GM12892 (cell line): ENCODE measurements at places on chromosomes 6 and 20.

GRCh38 chr6:137810554-137811120, 56.4 kb upstream of the TNFAIP3 start:
- DNase-seq = no peak

DNA sequence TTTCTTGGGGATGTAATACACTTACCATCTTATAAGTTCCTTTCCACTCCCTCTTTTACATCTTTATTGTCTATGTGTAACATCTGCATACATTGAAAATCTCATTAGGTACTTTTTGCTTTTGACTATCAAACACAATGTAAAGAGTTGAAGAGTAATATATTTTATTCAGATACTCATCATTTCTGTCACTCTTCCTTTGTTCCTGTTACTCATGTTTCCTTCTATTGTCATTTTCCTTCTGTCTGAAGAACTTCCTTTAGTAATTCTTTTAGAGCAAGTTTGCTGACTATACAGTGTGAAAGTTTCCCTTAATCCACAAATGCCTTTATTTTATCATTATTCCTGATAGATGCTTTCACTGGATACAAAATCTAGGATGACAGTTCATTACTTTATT, 339.8 kb downstream of the SOX4 start:
- no peak for DNase-seq

GRCh38 chr20:36854348-36855240, 21.3 kb upstream of the TLDC2 start:
- DNase-seq = no peak

- DNase-seq = no peak
Observed at GRCh38 chr20:50337521-50338466, 147.2 kb downstream of the CEBPB start.

- DNase-seq = no peak
Observed at GRCh38 chr6:125511809-125512396, 210.1 kb upstream of the HDDC2 start.

- DNase-seq = no peak
Observed at GRCh38 chr20:25039697-25040437, 18.1 kb downstream of the ACSS1 start.

- DNase-seq = no peak
Observed at GRCh38 chr20:9838378-9839295, at the start of gene PAK5. PAK5 (minus strand) TSS chr20:9839076; CDS start chr20:9644328, 194,748 bp downstream.
